ENCODE measurements at places on chromosomes 6 and 20. TPM values are rescaled to one million over a fixed set of nuclear protein-coding genes. Genes with fewer than 3 reads are reported as not detected.

MICA gene
- 4.7 TPM for total RNA-seq

HLA-G gene
- total RNA-seq: not detected

OSER1 gene
- 28.0 TPM for total RNA-seq

ATF6B gene
- total RNA-seq: 27.2 TPM

CCM2L gene
- 12.3 TPM for total RNA-seq

SMLR1 gene
- total RNA-seq: not detected

CRIP3 gene
- not detected for total RNA-seq

ACTL10 gene
- 1.6 TPM for total RNA-seq

CLDN20 gene
- not detected for total RNA-seq

CALHM4 gene
- 0.87 TPM for total RNA-seq

IMPG1 gene
- total RNA-seq: not detected

C6orf132 gene
- 0.10 TPM for total RNA-seq

MEI4 gene
- total RNA-seq: not detected

GNAS-AS1 gene
- not detected for total RNA-seq

C6orf15 gene
- not detected for total RNA-seq

EFCAB8 gene
- total RNA-seq: not detected

Data from mammary microvascular endothelial cell (primary cell).